ENCODE measurements at places on chromosomes 11 and 22.

DNA sequence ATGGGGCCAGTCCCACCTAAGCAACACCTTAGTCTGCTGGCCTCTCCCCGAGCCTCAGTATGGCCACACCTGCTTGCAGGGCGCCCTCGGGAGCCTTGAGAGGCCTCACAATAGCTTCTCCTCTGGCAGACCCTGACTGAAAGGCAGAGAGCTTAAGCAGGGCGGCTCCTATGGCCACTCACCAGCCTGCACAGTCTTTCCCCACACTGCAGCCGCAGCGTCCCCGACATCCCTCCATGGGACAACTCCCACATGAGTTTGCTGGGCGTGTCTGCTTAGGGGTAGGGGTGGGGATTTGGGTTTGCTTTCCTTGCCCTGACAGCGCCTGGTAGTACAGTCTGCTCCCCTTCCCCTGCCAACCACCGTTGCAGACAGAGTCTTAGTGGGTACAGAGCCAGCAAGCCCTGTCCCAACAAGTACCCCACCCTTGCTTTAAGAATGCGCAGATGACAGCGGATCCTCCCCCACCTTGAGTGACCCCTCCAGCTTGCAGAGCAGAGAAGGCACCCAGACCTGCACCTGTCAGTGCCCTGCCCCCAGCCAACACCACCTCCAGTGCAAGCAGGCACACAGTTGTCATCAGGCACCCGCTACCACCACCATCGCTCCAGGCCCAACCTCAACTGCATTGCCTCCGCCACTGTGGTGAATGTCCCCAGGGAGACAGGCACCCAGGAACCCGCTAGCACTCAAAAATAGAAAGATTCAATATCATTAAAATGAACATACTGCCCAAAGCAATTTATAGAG is 413.8 kb upstream of the ARHGAP42 start:
- no peak for DNase-seq

DNA sequence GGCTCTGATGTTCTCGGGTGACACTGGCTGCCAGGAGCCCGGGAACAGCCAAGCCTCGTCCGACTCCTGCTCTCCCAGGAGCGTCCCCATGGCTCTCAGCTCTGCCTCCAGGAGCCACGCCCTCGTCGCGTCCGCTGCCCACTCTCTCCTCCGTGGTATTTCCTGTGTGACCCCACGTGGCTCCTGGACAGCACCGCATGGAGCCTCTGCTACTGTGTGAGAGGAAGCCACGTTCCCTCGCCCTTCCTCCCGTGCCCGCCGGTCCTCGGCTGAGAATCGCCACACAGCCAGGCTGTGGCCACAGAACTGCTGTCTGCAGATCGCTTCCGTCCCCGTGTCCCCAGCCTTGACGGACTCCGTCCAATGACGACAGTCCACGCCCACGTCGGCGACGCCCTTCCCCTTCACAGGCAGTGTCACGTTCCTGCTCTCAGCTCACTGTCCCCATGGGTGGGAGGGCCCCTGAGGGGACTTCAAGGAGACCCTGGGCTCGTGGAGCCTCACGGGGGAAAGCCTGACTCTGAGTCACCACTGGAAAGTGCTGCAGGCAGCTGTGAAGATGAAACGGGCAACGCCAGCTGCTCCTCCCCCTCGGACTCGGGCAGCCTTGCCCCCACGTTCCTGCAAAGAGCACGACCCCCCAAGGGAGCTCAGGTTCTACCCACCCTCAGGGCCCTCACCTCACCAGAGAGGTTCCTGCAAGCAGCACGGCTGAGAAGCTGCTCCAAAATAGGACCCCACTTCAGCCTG is 458.5 kb downstream of the BRD1 start:
- DNase-seq = no peak

DNA sequence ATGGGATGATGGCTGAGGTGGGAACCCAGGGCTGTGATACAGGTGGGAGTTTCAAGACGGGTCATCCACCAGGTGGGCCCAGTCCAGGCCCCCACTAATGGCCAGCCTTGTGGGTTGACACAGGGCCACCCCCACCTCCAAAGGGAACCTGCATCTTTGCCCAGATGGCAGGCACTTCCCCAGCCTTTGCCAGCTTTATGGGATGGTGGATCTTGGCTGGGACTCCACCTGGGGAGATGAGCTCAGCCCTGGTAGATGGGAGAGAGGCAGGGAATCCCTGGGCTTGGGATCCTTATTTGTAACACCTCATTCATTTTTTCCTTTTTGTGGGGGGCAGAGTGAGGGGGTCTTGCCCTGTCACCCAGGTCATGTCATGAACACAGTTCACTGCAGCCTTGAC is 33.4 kb downstream of the CD82 start:
- no peak for DNase-seq

DNA sequence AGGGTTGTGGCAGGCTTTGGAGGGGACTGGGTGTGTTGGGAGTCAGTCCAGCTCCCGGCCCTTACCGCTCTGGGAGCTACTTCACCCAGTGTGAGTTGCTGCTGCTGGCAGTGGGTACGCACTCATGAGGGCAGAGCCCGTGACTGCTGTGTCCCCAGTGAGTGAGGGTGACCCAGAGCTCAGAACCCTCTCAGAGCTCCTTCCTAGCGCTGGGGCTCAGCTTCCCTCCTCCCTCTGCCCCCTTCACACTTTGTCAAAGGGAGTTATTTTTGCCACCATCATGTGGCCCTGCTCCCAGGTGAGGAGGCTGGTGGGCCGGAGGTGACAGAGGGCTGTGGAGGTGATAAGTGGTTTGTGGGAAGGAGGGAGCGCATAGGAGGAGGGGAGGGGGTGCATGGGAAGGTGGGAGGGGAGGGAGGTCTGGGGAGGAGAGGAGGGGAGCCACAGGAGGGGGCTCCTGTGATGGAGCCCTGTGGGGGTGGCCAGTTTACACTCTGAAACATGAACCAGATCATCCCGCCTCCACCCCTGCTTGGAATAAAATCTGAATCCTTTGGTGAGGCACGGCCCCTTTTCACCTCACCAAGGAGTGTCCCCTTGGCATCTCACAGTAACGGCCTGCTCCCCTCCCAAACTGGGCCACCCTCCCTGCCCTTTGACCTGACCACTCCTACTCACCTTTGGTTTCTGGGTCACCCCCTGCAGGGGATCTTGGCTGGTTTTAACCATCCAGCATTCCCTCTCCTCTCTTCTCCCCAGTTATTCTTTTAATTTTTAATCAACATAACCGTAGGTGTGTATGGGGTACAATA is 9.9 kb downstream of the NDUFV1 start:
- no peak for DNase-seq

DNA sequence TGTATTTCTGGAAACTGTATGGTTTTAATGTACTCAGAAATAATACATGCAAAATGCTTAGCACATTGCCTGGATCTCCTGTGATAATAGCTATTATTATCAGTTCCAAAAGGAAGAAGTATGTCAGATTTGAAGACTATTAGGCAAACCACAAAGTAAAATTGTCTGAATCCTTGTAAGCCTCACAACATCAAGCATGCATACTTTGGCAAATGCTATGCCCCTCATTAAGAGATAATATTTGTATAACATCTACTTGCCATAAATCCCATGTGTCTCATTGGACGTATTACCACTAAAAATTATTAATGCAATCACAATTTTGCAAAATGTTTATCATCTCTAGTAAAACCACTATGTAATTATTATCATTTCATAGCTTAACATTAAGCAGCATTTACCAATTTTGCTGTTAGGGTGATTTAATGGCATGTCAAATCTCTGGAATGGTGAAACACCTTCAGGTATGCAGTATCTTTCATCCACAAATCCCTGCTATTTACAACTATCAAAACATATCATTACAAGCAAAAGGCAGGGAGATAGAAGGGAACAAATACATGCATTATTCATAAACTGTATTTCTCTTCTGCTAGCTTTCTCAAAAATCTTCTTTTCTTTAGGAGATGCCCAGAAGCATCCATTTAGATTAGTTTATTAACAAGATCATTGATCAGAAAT is 974.6 kb upstream of the RAG2 start:
- DNase-seq = no peak

GRCh38 chr22:27480487-27480886 is 321.1 kb downstream of the MN1 start:
- peak; percentile 71 for DNase-seq

DNA sequence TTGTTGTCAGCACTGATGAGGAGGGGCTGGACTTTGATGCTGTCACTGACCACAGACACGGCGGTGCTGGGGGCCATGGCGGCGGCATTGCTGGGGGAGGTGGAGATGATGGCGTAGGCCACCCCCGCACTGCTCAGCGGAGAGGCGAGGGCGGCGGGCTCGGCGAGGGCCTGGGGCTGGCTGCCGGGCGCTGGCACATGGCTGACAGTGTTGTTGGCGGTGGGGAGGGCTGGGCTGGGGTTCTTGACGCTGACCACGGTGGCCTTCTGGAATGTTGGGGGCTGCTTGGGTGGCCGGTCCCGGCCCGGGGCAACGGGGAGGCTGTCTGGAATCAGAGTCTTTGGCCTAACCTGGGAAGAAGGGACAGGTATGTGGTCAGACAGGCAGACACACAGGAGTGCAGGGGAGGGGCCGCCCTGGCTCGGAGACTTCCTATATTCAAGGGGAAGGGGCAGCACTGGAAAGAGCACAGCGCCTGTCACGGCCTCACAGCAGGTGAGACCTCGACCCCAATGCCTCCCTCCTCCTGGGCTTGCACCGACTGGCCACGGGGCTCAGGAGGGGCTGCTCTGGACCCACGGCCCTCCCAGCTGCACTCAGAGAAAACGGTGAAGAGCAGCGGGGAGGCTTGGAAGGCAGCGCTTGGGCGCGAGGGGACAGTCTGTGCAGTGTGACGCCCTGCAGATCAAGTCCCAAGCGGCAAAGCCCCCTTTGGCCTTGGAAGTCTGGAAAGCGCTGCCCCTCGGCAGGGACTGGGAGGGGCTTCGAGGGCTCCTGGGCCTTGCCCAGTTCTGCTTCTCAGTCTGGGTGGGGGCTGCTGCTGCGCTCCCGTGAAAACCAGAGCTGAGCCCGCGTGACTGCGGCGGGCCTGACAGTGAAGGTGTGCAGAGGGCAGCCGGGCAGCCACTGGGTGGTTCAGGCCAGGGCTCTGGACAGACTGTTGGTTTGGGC is 93.2 kb downstream of the PHF21B start:
- no peak for DNase-seq

DNA sequence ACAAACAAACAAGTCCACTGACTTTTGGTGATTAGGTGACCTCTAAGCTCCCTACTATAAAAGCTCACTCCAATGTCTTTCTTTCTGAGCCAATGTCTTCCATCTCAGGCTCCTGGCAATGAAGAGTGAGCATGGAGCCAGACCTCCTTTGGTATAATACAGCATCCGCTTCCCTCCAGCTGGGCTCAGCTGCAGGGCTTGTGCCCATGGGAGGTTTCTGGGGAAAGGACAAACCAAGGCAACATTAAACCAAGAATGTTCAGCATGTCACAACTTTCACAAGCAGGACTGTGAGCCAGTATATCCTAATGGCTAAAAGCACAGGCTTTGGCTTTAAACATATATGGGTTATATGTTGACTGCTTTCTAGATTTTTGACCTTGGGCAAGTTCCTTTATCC is 58.8 kb downstream of the EHF start:
- no peak for DNase-seq

DNA sequence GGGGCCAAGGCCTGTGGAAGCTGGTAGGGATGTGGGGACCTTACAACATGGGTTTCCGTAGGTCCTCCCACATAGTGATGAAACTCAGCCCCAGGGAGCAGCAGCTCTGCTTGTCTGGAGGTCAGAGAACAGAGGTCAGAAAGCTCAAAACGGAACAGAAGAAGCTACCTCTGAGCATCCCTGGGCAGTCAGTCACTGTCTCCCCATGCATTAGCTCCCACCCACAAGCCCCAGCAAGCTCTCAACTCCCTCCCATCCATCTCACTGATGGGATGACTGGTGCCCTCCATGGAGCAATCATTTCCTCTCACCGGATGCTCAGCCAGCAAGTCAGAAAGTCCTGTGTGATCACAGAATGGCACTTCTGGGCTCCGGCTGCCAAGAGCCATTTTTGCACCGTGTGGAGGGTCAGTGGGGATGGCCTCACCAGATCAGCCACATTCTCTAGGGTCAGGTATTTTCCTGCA is 1.9 kb downstream of the TPP1 start:
- DNase-seq = no peak

DNA sequence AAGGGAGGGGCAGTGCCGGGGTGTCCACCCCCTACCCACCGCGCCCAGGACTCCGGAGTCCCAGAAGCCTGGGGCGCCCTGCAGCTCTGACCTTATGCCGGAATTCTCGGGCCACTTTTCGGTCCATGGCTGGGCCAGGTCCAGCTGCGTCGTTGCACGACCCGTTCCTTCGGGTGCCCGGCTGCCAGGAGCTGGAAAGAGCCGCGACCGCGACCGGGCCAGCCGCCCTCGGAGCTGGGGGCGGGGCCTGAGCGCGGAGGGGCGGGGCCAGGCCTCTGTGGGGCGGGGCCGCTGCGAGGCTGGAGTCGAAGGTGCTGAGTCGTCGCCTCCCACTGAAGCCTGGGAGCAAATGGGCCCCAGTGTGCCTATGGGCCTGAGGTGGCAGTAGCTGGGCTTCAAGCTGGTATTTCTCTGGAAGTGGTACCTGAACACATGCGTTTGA is at the start of gene USH1C:
USH1C (minus strand) TSS at position 236 of the 442 bp plus-strand sequence; CDS start at position 127, 109 bp downstream.
- DNase-seq = no peak

GRCh38 chr11:86809561-86809960 is 9.2 kb downstream of the PRSS23 start:
- no peak for DNase-seq

- DNase-seq = no peak
Observed at GRCh38 chr11:2746401-2747247, 46.8 kb upstream of the KCNQ1OT1 start.

DNA sequence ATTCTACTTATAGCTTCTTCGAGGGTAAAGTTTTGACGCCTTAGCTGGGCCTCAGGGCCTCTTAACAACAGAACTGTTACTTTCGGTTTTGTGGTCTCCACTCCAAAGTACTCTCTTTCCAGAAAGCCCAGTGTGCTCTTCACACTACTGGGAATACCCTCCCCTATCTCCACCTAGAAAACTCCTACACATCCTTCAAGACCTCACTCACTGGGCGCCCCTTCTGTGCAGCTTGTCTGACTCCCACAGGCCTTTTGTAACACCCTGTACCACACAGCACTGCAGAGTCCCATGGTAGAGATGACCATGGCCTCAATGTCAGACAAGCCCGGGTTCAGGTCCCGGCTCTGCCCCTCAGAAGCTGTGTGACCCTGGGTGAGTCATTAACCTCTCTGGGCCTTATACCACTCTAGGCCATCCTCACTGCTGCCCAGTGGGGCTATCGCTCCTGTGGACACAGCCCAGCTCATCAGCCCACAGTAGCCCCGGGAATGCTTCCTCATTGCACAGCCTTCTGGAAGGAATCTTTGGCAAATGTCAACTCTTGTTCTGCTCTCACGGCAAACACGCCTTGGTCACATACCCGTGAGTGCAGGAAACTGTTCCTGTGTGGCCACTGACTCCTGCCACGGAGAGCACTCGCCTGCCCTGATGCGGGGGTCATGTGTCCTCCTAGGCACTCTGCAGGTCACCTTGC is 51.4 kb downstream of the SHISAL1 start:
- DNase-seq = no peak

- no peak for DNase-seq
Observed at GRCh38 chr11:67404515-67405195, 772 bp downstream of the TBC1D10C start.

- DNase-seq = no peak
Observed at GRCh38 chr22:31087744-31088215, 6.7 kb downstream of the SMTN start.
